ENCODE measurements at places on chromosomes 12 and 14. TPM values are rescaled to one million over a fixed set of nuclear protein-coding genes. Genes with fewer than 3 reads are reported as not detected.

DNA sequence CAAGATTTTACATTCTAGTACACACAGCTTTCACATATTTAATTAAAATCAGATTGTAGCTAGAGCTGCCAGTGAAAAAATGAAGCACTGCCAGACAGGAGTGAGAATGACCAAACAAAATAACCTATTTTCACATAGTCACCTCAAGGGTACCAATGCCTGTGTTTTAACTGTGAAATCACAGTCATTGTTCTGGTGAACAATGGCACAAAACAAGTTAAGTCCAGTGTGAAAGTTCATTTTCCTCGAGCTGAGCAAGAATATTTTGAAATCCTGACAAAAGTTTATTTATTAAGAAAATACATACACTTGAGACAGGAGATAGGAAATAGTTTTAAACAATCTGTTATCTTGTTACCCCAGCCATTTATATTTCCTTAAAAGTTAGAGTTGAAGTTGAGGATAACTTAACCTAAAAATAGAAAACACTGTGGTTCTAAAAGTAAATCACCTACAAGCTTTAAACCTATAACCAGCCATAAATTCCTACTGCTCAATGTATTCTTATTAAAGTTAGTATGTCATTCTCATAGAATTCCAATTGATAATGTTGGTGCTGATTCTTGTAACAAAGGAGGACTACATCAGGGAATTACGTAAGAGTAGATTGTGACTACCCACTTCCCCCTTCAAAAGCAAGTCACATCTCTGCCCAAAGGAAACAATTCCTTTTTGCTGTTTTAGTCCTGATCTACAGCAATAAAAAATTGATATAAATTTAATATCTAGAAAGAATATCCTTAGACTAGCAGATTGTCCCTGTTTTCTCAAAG, 15.9 kb downstream of the DENND5B start:
- no peak overlapping the region for H3K4me3 ChIP-seq
- no peak for DNase-seq
- H3K27me3 ChIP-seq = no peaks in the 10 kb centered on the region
- no peak overlapping the region for H3K27ac ChIP-seq
- H3K4me1 ChIP-seq = peaks cover 11% of the 10 kb centered on the region

DNA sequence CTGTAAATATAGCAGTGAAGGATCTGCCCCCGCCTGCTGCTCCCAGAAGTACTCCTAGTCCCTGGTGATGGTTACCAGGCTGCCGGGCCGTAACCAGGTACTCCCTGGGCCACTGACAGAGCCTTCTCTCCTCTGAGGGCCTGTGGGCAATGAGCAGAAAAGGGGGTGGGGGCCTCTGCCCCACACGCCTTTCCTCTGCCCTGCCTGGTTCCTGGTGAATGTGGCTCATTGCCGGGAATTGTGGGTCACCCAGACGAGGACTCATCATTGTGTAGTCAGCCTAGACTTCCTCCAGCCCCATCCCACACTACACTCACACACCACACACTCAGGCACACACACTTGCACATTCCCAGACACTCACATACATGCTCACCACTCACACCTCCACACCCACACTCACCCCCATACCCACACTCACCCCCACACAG, 35.7 kb upstream of the ACTN1 start:
- H3K4me1 ChIP-seq = no peaks in the 10 kb centered on the region
- no peak for DNase-seq
- H3K27ac ChIP-seq = no peak overlapping the region

DNA sequence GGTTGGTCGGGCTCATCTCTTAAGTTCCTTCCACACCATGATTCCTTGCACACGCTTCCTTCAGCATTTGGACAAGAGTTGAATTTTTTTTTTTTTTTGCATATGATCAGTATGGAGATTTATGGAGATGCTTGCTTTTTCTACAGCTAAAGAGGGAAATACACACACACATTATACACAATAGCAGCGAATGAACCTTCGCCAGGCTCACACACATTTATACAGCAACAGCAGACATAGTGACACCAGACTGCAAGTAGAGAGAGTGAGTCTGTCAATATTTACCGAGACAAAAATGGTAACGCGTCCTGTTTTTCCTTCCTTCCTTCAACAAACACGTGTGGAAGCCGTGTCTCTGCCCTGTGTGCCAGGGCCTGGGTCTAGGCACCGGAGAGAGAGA, 897.9 kb downstream of the BCL11B start:
- H3K27me3 ChIP-seq = no peaks in the 10 kb centered on the region
- no peak overlapping the region for H3K27ac ChIP-seq
- H3K4me3 ChIP-seq = no peak overlapping the region
- no peak for DNase-seq
- no peaks in the 10 kb centered on the region for H3K36me3 ChIP-seq

- H3K27me3 ChIP-seq = no peaks in the 10 kb centered on the region
- DNase-seq = no peak
- no peak overlapping the region for H3K27ac ChIP-seq
- no peaks in the 10 kb centered on the region for H3K36me3 ChIP-seq
- no peaks in the 10 kb centered on the region for H3K4me1 ChIP-seq
- no peak overlapping the region for H3K4me3 ChIP-seq
Measured at GRCh38 chr12:97995559-97995958, 519.8 kb upstream of the TMPO start.

DNA sequence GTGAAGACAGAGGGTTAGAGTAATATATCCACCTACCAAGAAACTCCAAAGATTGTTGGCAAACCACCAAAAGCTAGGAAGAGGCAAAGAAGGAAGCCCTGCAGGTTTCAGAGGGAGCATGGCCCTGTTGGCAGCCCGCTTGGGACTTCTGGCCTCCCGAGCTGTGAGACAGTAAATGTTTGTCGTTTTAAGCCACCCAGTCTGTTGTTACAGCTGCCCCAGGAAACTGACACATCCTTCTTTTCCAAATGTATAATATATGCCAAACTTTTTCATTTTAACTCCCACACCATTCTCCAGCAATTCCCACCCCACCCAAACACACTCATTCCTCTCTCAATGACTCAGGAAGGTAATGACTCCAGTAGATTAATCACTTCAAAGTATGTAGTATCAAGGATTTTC, 74.0 kb downstream of the RPS29 start:
- H3K27me3 ChIP-seq = no peaks in the 10 kb centered on the region
- H3K36me3 ChIP-seq = no peaks in the 10 kb centered on the region
- DNase-seq = no peak
- H3K4me1 ChIP-seq = no peaks in the 10 kb centered on the region

GRCh38 chr12:10012630-10013330, 2.4 kb downstream of the CLEC12B start:
- no peak overlapping the region for H3K27ac ChIP-seq
- no peak overlapping the region for H3K4me3 ChIP-seq
- DNase-seq = no peak
- no peaks in the 10 kb centered on the region for H3K36me3 ChIP-seq

GRCh38 chr14:70748422-70748821, 60.9 kb downstream of the MAP3K9 start:
- H3K27me3 ChIP-seq = no peaks in the 10 kb centered on the region
- H3K27ac ChIP-seq = no peak overlapping the region
- no peaks in the 10 kb centered on the region for H3K4me1 ChIP-seq
- no peak overlapping the region for H3K4me3 ChIP-seq
- no peak for DNase-seq
- H3K36me3 ChIP-seq = no peaks in the 10 kb centered on the region

DNA sequence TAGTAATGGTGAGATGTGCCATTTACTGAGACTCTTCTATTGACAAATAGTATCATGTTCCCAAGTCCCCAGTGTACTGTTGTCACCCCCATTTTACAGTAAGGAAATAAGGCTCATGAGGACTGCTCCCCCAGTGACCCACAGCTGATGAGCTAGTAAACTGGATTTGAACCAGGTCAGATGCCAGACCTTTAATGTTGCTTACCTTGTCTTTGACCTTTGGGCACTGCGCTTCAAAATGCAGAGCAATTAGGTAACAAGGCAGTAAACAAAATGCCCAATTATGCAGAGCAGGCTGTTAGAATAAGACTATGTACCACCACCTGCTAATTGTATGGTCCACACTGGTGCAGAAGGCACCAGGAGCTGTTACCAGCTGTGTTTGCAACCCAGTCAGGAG, 38.5 kb upstream of the RIN3 start:
- no peaks in the 10 kb centered on the region for H3K36me3 ChIP-seq
- H3K4me3 ChIP-seq = no peak overlapping the region
- H3K27ac ChIP-seq = no peak overlapping the region
- no peaks in the 10 kb centered on the region for H3K27me3 ChIP-seq
- peaks cover 1% of the 10 kb centered on the region for H3K4me1 ChIP-seq

DNA sequence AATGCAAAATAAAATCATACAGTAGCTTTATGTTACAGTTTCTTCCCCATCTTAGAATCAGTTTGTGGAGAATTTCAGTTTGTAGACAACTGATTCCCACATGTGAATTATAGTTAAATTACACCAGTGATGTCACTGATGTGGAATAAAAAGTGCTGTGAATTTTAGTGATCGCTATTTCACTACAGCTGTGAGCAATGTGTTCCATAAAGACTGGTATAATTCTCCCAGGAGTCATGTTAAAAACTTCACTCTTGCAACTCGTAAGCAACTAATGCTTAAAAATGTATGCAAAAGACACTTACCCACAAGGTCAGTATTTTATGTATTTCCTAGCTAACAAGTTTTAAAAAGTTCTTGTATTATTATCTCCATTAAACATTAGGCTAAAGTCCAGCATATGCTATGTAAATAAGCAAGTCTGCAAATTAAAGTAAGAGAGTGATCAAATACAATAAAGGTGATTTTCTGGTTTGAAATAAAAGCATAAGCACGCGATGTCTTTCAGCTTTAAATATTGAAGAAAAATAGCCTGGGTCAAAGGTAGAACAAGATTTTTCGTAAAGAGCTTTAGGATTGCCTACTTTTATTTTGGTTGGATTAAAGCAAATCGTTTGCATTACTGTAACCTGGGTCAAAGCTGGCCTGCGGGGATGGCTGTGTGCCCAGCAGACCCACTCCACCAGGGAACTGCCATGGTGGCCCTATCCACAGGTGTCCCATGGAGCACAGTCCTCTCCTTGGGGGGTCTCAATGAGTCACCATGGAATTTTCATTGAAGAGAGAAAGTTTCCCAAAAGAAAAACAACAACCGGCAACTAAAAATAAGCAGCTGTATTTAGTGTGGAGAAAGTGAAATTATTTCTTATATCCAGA, 12.7 kb upstream of the LRIG3 start:
- no peaks in the 10 kb centered on the region for H3K36me3 ChIP-seq
- H3K27me3 ChIP-seq = no peaks in the 10 kb centered on the region
- no peak overlapping the region for H3K27ac ChIP-seq

DNA sequence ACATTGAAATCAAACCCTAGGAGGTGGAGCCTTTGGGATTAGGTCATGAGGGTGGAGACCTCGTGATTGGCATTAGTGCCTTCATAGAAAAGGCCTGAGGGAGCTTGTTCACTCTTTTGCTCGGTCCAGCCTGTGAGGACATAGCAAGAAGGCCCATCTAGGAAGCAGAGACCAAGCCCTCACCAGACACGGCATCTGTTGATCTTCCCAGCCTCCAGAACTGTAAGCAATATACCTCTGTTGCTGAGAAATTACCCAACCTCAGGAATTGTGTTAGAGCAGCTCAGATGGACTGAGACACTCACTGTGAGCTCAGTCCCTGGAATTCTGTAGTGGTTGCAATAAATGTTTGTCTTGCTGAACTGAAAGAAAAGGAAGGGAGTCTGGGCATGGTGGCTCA, 116.2 kb upstream of the MAP1LC3B2 start:
- no peaks in the 10 kb centered on the region for H3K27me3 ChIP-seq
- H3K4me3 ChIP-seq = no peak overlapping the region
- DNase-seq = no peak
- H3K4me1 ChIP-seq = no peaks in the 10 kb centered on the region
- H3K27ac ChIP-seq = no peak overlapping the region

- H3K36me3 ChIP-seq = no peaks in the 10 kb centered on the region
- H3K27me3 ChIP-seq = no peaks in the 10 kb centered on the region
- no peak overlapping the region for H3K27ac ChIP-seq
- peaks cover 12% of the 10 kb centered on the region for H3K4me1 ChIP-seq
Measured at GRCh38 chr12:946212-946611, 3.3 kb downstream of the RAD52 start.

- peak overlapping the region; percentile 98 for H3K27ac ChIP-seq
- peak; percentile 66 for DNase-seq
- H3K4me1 ChIP-seq = peaks cover 6% of the 10 kb centered on the region
- H3K27me3 ChIP-seq = no peaks in the 10 kb centered on the region
- H3K36me3 ChIP-seq = no peaks in the 10 kb centered on the region
Measured at GRCh38 chr14:56118611-56119181, 485 bp downstream of the PELI2 start.

GRCh38 chr12:25422241-25422640, 130.8 kb downstream of the LMNTD1 start:
- H3K27ac ChIP-seq = no peak overlapping the region
- no peaks in the 10 kb centered on the region for H3K4me1 ChIP-seq
- H3K4me3 ChIP-seq = no peak overlapping the region
- no peaks in the 10 kb centered on the region for H3K36me3 ChIP-seq
- H3K27me3 ChIP-seq = no peaks in the 10 kb centered on the region
- DNase-seq = no peak

GRCh38 chr14:89477391-89477790, 60.4 kb upstream of the FOXN3 start:
- H3K4me3 ChIP-seq = no peak overlapping the region
- H3K4me1 ChIP-seq = peaks cover 17% of the 10 kb centered on the region
- peak; percentile 64 for DNase-seq
- H3K27me3 ChIP-seq = no peaks in the 10 kb centered on the region
- H3K27ac ChIP-seq = peak overlapping the region; percentile 60

- no peaks in the 10 kb centered on the region for H3K4me1 ChIP-seq
- no peak overlapping the region for H3K4me3 ChIP-seq
- H3K36me3 ChIP-seq = no peaks in the 10 kb centered on the region
- no peak for DNase-seq
Measured at GRCh38 chr12:10304161-10304574, 3.5 kb upstream of the KLRD1 start.

DNA sequence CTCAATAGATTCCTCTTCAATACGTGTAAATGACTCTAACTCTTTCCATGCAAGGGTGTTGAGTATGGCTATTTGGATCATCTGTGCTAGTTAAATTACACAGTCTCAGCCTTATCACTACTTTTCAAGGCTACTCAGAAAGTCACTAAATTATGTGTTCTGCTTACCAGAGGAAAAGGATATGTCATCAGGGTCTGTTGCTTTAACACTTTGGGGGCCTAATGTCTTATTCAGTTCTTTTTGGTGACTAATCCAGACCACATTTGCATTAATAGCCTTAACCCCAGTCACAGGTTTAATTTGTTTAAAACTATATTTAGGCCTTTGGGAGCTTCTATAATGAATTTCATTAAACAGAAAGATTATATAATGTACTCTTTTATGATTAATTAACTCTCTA, 649.3 kb downstream of the RPS29 start:
- DNase-seq = no peak
- H3K4me1 ChIP-seq = no peaks in the 10 kb centered on the region
- no peak overlapping the region for H3K4me3 ChIP-seq
- no peaks in the 10 kb centered on the region for H3K36me3 ChIP-seq
- H3K27ac ChIP-seq = no peak overlapping the region

The TAS2R9 gene
- not detected for total RNA-seq

The TAS2R46 gene
- 4.0 TPM for total RNA-seq

The MYF5 gene
- not detected for total RNA-seq

Measured in ovary (tissue), 10 donors.